ENCODE measurements at places on chromosomes 2 and 18. TPM values are rescaled to one million over a fixed set of nuclear protein-coding genes. Genes with fewer than 3 reads are reported as not detected.
A peak's percentile ranks its signal among the peaks of the same experiment; 100 is the strongest.

The CYTIP gene
- 2.1 TPM for total RNA-seq

GRCh38 chr2:205984381-205984780, 101.6 kb downstream of the INO80D start:
- no peak overlapping the region for H3K27ac ChIP-seq
- no peak for DNase-seq
- no peaks in the 10 kb centered on the region for H3K4me1 ChIP-seq
- no peaks in the 10 kb centered on the region for H3K36me3 ChIP-seq
- no peak overlapping the region for H3K4me3 ChIP-seq
- no peaks in the 10 kb centered on the region for H3K27me3 ChIP-seq

DNA sequence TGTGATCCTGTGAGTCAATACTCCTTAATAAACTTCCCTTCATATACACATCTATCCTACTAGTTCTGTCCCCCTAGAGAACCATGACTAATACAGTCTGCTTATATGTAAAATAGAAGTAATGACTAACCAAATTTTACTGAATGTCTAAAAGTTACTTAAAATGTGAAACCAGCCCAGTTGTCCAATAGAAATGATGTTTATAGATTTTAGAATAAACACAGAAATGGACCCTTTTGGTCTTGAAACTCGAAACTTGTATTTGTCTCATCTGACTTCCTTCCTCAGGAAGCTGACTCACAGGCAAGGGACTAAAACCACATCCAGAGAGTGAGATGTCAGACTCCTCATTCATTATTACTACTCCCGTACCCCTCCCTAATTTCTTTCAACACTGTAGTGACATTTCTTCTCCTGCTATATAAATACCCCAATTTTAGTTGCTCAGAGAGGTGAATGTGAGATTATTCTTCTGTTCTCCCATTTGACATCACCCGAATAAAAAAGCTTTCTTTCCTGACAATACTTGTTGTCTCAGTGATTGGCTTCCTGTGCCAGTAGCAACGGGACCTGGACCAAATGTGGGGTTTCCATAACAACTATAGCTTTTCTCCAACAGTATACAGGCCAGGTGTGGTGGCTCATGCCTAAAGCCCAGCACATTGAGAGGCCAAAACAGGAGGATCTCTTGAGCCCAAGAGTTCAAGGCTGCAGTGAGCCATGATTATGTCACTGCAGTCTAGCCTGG, 486.0 kb downstream of the ERBB4 start:
- no peak overlapping the region for H3K4me3 ChIP-seq
- H3K36me3 ChIP-seq = no peaks in the 10 kb centered on the region
- no peaks in the 10 kb centered on the region for H3K4me1 ChIP-seq
- DNase-seq = no peak
- no peaks in the 10 kb centered on the region for H3K27me3 ChIP-seq
- no peak overlapping the region for H3K27ac ChIP-seq

DNA sequence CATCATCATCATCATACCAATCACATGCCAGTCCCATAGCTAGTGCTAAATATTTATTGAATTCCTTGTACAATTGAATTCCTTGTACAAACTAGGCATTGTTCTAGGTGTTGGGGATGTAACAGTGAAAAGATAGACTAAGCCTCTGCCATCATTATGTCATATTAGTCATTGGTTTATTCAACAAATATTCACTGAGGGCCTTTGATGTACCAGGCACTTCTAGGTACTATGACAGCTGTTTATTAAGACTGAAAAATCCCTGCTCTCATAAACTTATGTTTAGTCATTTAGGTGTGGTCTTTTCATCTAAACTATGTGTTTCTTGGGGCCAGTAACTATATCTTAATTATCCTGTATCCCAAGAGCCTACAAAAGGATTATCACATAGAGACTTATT, 412.3 kb upstream of the ETAA1 start:
- H3K27me3 ChIP-seq = no peaks in the 10 kb centered on the region
- no peaks in the 10 kb centered on the region for H3K36me3 ChIP-seq
- H3K4me3 ChIP-seq = no peak overlapping the region

- no peaks in the 10 kb centered on the region for H3K4me1 ChIP-seq
- H3K27me3 ChIP-seq = peaks cover 23% of the 10 kb centered on the region
- no peak overlapping the region for H3K27ac ChIP-seq
- DNase-seq = no peak
- H3K36me3 ChIP-seq = no peaks in the 10 kb centered on the region
These were observed 45.4 kb downstream of the M1AP start for GRCh38 chr2:74602586-74603281.

DNA sequence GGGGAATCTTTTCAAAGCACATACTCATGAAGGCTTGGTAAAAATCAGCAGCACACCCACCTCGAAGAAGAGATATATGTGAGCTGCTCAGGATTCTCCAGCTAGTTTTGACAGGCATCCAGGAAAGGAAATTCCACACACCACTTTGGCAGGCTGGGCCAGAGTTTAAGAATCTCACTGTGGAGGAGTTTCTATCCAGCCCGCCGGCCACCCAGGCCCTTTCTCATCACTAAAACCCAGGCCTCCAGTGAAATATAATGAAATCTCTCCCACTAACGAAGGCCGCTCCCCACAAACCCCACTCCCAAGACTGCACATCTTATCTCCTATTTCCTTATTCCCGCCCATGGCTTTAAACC, 202.0 kb downstream of the GLI2 start:
- no peak overlapping the region for H3K4me3 ChIP-seq
- no peaks in the 10 kb centered on the region for H3K36me3 ChIP-seq
- peaks cover 23% of the 10 kb centered on the region for H3K4me1 ChIP-seq
- DNase-seq = no peak

DNA sequence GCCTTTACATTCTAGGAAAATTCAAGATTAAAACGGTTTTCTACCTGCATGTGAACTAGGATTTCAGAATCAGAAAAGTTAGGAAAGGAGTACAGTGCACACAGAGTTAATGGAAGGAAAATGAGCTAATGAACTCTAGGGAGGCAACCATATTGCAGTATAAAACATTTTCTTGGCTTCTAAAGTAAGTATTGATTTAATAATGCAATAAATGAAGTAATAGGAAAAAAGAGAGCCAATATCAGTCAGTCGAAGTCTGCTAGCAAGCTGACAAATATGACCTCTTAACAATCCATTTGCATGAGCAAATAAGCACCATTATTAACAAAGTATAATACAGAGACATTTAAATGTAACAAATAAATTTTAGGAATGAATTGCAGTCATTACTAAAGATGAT, 80.2 kb upstream of the COL3A1 start:
- no peak overlapping the region for H3K4me3 ChIP-seq
- H3K36me3 ChIP-seq = no peaks in the 10 kb centered on the region
- H3K4me1 ChIP-seq = no peaks in the 10 kb centered on the region
- no peaks in the 10 kb centered on the region for H3K27me3 ChIP-seq
- H3K27ac ChIP-seq = peak overlapping the region; percentile 34

GRCh38 chr2:241208058-241208457, 19.6 kb downstream of the ANO7 start:
- no peaks in the 10 kb centered on the region for H3K4me1 ChIP-seq
- no peak overlapping the region for H3K4me3 ChIP-seq
- H3K27ac ChIP-seq = no peak overlapping the region
- H3K36me3 ChIP-seq = no peaks in the 10 kb centered on the region
- no peaks in the 10 kb centered on the region for H3K27me3 ChIP-seq

Measured in suprapubic skin (tissue), 4 donors.